ENCODE measurements at places on chromosomes 7 and 10.

- DNase-seq, result no peak
These were observed 350.1 kb upstream of the MKI67 start for GRCh38 chr10:128476368-128476725.

GRCh38 chr10:70917226-70917625, 28.9 kb upstream of the PCBD1 start:
- no peak for DNase-seq

GRCh38 chr10:78600121-78600665, 468.6 kb upstream of the ZMIZ1 start:
- no peak for DNase-seq

GRCh38 chr7:22594020-22594419, 94.0 kb upstream of the STEAP1B start:
- DNase-seq, result no peak

- DNase-seq, result no peak
These were observed 919 bp downstream of the INPP5F start for GRCh38 chr10:119726676-119727261.

DNA sequence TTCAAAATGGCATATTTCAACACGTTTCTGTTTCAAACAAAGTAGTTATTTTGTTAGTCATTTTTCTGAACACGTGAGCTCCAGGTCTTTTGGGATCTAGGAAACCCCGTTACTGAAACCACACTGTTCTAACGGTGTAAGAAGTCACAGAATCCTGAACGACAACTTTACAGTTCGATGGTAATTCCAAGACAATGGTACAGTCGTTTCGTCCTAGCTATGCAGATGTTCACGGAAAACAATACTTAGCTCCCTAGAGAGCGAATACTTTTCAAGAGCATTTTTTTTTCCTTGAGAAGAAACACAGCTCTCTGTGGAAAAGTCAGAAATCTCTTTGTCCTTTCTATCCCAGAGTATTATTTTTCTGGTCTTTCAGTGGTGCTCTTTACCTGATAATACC, 254.1 kb downstream of the ADARB2 start:
- no peak for DNase-seq

GRCh38 chr10:118488710-118489497, 106.5 kb downstream of the PRLHR start:
- no peak for DNase-seq

GRCh38 chr10:75408509-75408875, 6.9 kb upstream of the ZNF503 start:
- peak; percentile 70 for DNase-seq

- no peak for DNase-seq
These were observed 5.8 kb downstream of the CFAP69 start for GRCh38 chr7:90250601-90251303.

DNA sequence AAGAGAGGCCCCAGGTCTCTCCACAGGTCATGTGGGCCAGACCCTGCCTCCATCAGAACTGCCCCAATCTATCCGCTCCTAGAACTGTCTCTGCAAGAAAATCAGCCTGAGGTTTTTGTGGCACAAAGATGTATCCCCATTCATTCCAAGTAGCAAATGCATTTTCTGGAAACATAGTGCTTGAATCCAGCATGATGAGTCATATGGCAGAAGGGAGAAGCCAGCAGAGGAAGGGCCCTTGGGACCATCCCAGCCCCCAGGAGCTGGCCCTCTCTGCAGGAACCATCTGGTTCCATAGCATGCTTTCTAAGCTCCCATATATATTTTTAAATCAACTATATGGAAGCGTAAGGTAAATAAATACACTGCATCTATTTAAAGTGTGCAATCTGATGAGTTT, 563.2 kb downstream of the GALNT17 start:
- no peak for DNase-seq

DNA sequence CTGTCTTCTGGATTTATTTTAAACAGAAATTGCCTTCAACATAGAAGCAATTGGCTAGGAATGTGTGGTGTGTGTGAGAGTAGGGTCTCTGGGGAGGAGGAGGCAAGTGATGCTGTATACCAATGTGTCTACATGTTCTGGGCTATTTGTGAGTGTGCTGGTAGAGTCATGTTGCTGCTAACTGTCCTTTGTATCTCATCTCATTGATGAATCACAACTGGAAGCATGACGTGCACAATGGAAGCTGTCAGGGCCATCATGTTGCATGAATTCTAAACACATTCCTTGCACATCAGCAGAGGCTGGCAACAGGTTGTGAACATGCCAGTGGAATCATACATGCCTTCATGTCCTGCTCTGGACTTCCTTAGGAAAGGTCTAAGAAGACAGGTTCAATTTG, 199.7 kb downstream of the BMPER start:
- DNase-seq, result no peak

DNA sequence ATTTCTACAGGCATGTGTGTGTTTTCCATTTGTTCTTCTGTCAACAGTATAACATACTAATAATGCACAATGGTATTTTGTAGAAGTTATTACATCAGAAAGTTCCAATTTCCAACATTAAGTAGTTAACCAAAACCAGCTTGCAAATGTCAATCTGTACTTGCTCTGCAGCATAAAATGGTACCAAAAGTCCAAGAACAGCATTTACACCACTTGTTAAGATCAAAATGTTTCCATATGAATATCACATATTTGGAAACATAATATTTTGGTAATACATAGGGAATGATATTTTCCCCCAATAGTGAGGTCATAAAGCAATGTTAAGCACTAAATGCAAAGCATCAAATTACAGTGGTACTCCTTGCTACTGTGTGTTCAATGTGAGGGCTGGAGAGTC, 162.1 kb downstream of the ZNF438 start:
- no peak for DNase-seq

DNA sequence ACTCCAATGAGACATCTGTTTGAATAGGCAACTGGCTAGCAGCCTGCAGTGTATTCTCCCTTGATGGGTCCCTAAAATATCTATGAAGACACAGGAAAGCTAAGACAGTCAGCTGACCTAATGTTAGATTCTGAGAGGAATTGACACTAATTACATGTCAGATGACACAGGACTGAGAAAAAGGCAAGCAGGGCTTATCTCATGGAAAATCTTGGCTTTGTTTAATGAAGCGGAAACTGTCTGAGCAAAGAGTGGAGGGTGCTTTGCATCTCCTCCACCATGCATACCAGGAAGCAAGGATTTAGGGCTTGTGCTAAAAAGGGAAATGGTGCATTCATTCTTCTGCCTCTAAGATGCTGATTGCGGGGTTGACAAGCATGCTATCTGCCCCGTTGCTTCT, 135.5 kb upstream of the GLI3 start:
- no peak for DNase-seq

GRCh38 chr7:3279147-3279818, 21.8 kb upstream of the SDK1 start:
- no peak for DNase-seq

GRCh38 chr10:101512738-101513137, 75.3 kb downstream of the POLL start:
- DNase-seq, result no peak

- DNase-seq, result no peak
These were observed 183.7 kb downstream of the FGFR2 start for GRCh38 chr10:121414366-121415062.

GRCh38 chr7:135121868-135122267, 26.0 kb upstream of the TMEM140 start:
- no peak for DNase-seq

- peak; percentile 3 for DNase-seq
These were observed 20.3 kb upstream of the PAX2 start for GRCh38 chr10:100725071-100725471.

DNA sequence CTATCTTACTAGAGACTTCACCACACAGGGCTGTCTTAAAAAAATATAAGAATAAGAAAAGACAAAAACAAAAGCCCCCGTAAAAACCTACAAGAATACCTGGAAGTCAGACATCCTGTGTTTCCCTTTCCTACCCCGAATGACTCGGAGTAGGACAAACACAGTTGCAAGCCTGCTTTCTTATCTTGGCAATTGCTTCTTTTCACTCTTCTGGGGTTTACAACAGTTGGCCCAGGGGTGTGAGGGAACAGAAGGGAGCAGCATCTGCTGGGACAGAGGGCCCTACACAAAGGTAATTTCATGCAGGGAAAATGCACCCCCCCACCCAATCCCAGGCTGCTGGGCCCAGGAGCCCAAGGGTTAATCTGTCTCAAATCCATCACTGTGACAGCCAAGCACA, 220.6 kb downstream of the ARHGAP12 start:
- no peak for DNase-seq

- DNase-seq, result no peak
These were observed 97.4 kb downstream of the RAB18 start for GRCh38 chr10:27601503-27601902.

GRCh38 chr7:115707258-115708012, 323.1 kb downstream of the TFEC start:
- no peak for DNase-seq

- DNase-seq, result no peak
These were observed 5.9 kb upstream of the GARIN1A start for GRCh38 chr7:128666200-128666599.

DNA sequence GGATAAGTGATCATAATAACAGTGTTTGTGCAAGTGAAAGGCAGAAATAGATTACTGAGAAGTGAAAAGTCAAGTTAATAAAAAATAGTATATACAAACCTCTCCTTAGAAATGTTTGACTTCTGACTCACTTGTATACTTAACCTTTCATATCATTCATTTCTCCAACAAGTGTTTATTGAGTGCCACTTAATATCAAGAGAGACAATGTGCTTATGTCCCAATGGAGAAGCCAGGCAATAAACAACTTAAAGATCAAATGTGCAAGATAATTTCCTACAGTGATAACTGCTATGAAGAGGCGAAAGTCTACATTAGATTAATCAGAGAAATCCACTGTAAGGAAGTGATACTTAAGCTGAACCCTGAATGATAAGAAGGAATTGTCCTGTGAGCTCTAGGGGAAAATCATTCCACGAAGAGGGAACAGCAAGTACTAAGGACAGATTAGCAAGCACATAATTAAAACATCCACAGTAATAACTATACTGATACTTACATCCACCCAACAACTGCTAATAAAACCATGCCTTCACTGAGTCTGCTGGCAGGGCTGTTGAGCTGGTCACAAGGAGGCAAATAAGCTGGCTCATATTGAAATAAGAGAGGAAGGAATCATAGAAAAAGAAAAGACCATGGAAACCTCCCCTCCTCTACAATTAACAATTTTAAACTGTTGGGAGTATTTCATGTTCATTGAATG, 203.5 kb downstream of the CTNNA3 start:
- no peak for DNase-seq

- DNase-seq, result no peak
These were observed 448.9 kb upstream of the ETV1 start for GRCh38 chr7:14438366-14438765.

- DNase-seq, result no peak
These were observed 31.9 kb upstream of the GPR26 start for GRCh38 chr10:123634221-123634620.

DNA sequence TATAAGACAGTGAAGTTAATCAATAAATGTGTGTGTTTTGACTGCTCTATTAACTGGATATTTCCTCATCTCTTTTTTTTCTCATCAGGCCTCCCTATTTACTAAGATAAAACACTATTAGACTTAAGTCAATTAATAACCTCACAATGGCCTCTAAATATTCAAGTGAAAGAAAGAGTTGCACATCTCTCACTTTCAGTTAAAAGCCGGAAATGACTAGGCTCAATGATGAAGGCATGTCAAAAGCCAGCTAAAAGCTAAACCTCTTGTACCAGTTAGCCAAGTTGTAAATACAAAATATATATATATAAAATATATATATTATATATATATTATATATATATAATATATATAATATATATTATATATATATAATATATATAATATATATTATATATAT, 127.0 kb upstream of the MEOX2 start:
- no peak for DNase-seq

DNA sequence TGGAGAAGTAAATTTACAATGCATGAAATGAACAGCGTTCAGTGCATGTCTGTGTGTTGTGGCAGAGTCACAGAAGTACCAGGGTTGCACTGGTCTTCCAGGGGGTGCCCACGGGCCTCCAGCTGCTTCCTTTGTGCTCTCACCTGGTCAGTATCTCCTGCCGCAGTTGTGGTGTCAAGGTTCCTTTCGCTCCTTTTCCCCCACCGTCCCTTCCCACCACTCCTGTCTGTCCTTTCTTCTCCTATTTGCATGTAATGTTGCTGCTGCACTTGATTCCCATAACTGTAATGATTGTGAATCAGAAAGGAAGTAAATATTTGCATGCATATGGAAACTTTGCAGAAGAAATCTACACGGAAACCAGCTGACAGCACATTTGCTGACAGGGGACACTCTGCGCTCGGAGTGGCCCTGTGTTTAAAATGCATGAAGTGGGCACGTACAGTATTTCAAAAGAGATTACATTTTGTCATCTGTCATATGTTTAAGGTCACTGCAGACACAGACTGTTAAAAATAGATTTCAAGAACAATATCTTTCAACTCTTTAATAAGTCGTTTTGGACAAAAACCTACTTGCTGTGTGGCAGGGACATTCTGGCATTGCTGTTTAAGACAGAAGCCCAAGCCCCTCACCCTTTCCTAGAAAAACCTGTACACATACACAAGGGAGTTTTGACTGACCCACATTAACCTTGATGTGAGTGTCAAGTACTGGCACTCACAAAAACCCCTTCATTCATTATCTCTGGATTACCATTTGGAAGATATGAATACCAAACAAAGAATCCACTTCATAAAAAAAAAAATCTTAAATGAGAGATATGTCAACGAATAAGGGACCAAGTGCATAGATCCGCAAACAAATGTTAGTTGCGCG, 336.7 kb upstream of the KLF6 start:
- DNase-seq, result no peak

DNA sequence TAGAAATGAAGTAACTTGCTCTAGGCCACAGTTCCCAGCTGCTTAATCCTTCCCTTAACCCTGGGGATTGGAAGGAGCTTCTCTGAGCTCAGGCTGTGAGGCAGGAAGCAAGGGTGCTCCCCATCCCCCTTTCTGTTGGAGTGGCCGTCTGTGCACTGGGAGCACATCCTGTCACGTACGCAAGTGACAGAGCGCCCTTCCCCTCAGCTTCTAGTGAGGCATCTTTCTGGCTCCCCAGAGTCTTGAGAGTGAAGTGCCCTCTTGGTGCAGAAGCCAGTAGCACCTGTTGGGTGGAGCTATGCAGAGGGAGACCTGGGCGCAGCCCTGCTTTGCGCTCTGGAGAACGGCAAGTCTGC, 47.8 kb downstream of the SHH start:
- no peak for DNase-seq

GRCh38 chr10:99742254-99742653, 10.2 kb downstream of the CUTC start:
- no peak for DNase-seq

GRCh38 chr7:124462249-124462648, 303.3 kb downstream of the GPR37 start:
- no peak for DNase-seq
